G401 (cell line): ENCODE measurements at places on chromosomes 7 and 10. TPM values are rescaled to one million over a fixed set of nuclear protein-coding genes. Genes with fewer than 3 reads are reported as not detected.

Gene KIF11
- total RNA-seq = 18.6 and 39.8 TPM in 2 replicates

Gene FAM25G
- total RNA-seq = not detected in 2 replicates

Gene OGDH
- total RNA-seq = 66.4 and 78.8 TPM in 2 replicates

Gene CADPS2
- total RNA-seq = 0.25 and 0.31 TPM in 2 replicates

Gene NPFFR1
- not detected in 2 replicates for total RNA-seq

Gene ZNF425
- 3.4 and 4.7 TPM in 2 replicates for total RNA-seq
